ENCODE measurements at places on chromosomes 7 and 10.
A peak's percentile ranks its signal among the peaks of the same experiment; 100 is the strongest.

DNA sequence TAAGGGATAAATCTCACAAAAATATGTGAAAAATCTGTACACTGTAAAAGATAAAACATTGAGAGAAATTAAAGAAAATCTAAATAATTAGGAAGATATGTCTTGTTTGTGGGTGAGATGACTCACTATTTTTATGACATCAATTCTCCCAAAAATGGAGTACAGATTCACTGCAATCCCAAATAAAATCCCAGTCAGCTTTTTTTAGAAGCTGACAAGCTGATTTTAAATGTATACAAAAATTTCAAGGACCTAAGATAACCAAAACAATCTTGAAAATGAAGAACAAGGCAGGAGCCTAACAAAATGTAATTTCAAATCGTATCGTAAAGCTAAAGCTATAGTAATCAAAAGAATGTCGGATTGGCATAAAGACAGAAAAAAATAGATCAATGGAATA is 458.1 kb downstream of the GRID1 start:
- DNase-seq: no peak

- DNase-seq: no peak
Observed at GRCh38 chr10:122204691-122205489, 66.2 kb upstream of the BTBD16 start.

DNA sequence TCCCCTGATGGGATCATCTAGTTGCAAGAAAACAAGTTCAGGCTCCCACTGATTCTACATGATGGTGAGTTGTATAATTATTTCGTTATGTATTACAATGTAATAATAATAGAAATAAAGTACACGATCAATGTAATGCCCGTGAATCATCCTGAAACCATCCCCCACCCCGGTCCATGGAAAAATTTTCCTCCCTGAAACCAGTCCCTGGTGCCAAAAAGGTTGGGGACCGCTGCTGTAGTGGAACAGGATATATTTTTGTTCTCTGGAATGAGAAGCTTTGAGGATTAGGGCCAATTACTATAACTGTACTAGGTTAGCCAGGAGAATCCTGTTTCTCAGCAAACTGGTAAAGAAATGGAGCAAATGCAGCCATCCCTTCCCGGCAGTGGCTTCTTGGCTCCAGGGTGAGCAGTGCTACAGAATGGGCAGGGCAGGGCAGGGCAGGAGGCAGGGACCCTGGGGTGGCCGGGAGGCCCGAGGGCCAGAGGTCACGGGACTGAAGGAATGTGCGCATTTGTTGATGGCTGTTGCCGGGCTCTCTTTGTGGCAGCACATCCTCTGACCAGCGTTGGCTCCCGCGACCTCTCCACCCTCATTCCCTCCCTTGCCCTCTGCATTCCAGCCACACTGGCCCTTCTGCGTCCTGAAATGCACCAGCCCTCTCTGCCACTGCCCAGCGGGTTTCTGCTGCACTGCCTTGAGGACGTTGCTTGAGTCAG is 162.3 kb upstream of the NPS start:
- DNase-seq: peak; percentile 80

- DNase-seq: no peak
Observed at GRCh38 chr10:4813023-4813422, 13.0 kb upstream of the AKR1E2 start.

- peak; percentile 76 for DNase-seq
Observed at GRCh38 chr10:5949009-5949759, 28.2 kb downstream of the IL15RA start.

DNA sequence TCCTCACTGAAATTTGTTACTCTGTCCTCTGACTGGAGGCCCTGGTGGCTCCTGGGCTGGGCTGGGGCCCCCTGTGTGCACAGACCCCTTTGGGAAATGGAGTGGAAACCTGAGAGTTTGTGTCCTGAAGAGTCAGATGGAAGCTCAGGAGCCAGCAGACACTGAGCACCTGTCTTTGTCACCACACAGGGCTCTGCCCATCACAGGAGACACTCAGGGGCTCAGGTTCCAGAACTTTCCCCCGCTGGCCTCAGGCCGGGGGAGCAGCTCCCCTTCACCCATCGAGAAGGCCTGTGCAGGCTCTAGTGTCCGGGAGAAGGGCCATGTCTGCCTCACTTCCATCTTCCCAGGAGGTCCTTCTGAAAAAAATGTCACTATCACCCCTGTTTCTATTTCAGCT is 22.3 kb upstream of the PITRM1 start:
- no peak for DNase-seq

DNA sequence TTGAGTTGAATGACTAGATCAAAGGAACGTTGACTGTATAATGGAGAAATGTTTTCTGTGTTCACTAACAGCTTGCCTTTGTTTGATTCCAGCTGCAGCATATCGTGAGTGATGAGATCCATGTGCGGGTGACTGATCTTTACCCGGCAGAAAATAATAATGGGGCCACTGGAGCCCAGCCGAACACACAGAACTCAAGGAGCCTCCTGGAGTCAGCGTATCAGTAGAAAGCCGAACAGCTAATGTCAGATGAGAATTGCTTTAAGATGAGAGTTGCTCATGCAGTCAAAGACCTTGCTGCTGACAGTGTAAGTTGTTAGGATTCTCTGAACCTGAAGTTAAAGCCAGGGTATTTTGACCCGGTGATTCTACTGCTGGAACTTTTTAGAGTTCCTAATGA is 34.3 kb upstream of the MTPAP start:
- DNase-seq: no peak

GRCh38 chr10:132366006-132366405 is 31.0 kb upstream of the PWWP2B start:
- DNase-seq: no peak

DNA sequence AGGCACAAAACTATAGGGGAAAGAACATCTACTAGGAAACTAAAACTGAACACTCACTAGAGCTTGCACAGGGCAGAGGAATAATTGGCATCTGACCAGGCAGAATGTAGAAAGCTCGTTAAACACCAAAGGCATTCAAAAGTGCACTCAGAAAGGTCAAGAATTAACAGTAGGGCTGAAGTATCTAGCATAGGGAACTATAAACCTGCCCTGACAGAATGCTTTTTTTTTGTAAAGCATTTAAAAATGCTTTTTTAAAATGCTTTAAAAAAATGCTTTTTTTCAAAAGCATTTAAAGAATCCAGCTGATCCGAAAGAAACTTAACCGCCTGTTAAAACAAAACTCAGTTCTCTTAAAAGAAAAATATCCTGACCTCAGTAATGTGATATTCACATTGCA is 74.6 kb upstream of the EGFR start:
- no peak for DNase-seq

DNA sequence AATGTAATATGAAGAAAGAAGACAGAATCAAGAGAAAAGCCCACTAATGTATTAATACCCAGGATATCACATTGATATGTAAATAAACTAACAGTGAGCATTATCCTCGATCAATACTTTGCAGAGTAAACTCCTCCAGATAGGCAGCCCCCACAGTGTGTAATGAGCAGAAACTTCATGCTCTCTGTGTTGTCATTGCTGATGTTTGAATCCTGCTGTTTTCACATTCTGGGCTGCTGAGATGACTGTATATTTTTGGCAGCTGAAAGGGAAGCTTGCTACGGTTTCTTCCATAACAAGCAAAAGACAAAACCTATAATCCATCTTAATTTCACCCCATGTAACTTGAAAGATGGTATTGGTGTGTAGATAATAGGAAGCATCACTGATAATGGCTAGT is 15.3 kb upstream of the THSD7A start:
- DNase-seq: no peak

GRCh38 chr7:101370836-101371235 is 8.2 kb downstream of the COL26A1 start:
- no peak for DNase-seq

- no peak for DNase-seq
Observed at GRCh38 chr7:158072991-158073730, 514.5 kb downstream of the PTPRN2 start.

DNA sequence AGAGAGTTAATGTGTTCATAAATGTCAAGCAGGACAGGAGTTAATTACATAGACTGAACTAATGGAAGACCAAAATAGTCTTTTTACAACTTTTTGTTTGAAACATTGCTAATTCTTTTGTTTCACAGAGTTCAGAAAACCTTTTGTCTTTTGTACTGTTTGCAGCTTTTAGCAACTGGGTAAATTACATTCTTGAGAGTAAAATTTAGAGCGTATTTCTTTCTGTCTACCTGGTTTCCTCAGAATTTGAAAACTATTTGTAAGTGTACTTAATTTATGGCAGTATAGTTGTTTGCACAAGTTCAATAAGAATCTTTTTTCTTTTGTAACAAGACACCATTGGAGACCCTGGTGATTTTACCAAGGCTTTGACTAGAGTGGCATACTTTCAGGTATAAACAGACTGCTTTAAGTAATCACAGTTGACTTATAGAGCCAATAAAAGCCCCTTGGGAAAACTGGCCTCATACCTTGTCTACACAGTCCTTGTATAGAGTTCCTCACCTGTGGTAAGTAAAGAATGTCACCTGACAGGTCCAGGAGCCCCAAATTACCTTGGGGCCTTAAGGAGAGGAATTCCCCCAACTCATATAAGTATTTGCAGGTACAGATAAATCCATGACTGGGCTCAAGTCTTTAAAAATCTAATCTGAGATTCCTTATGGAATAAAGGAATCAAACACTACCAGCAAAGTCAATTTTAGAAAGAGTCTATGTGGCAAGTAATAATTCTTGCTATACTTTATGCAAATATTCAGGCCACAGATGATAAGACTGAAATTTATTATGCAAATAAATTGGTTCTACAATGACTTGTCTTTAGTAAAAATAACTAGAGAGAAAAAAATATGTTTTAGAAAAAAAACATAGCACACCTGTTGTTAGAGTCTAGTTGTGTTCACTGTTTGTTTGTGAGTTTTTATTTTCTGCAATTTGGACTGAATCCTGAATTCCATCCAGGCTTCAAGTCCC is 23.6 kb upstream of the CREB3L2 start:
- DNase-seq: no peak

- DNase-seq: no peak
Observed at GRCh38 chr7:127359011-127359410, 33.5 kb downstream of the ZNF800 start.

GRCh38 chr7:106986450-106986977 is 58.0 kb upstream of the PRKAR2B start:
- no peak for DNase-seq

DNA sequence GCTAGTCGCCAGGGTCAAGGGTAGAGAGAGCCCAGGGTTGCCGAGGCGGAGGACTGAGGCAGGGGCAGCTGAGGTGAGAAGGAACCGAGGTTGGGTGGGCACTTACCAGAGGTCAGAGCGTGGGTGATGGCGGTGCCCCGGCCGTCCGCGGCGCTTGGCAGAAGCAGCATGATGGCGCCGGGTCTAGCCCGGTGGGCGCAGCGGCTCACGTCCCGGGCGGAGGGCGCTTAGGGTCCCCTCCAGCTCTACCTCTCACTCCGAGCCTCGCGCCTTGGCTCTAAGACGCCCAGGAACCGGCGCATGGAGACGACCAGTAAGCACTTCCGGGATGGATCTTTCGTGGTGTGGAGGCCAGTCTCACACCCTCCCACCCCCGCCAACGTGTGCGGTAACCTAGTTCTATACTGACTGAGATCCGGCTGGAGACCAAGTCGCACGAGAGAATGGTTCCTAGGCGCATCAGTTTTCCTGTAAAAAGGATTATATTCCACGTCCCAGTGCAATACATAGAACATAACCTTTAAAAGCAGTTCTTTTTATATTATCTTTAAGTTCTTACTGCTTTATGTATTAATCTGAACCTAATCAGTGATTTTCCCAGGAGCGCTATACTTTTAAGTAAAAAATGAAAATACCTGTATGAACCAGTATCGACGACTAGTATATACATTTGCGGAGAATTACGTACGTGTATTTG is at the start of gene DNAJC2:
Gene DNAJC2, minus strand, starts transcription at position 315 of the 697 bp plus-strand sequence. Its CDS starts 145 bp downstream, at position 170.
- peak; percentile 87 for DNase-seq

- no peak for DNase-seq
Observed at GRCh38 chr10:71389768-71390460, 6.8 kb upstream of the CDH23 start.

DNA sequence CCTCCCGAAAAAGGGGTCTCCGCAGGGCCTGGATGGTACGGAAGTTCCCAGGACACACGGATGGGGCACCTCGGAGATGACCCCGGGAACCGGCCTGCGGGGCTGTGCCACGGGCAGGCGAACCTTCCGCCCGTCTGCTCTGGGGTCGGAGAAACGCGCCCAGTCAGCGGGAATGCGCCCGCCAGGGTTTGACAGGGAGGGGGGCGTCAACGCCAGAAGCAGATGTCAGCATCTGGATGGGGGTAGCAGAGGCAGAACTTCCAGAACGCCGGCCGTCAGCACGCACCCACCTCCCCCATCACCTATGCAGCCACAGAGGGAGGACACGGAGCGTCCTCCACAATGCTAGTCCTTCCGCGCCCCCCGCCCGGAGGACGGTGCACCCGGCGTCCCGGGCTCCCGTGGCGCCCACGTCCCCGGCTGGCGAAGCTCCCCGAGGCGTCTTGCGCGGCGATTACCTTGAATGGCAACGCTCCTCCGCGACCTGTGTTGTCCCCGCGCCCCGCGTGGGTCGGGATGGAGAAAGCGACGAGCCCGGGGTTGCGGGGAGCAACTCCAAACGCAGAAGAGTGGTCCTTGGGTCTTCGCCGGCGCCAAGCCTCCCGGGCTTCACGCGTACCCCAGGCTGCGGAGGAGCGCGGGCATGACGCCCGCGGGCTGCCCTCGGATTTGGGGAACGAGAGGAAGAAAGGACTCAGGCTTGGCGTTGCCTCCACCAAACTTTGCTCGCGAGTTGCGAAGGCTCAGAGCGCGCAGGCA is 561 bp downstream of the FGFR2 start:
- DNase-seq: no peak

GRCh38 chr10:109902992-109903947 is 20.0 kb downstream of the XPNPEP1 start:
- peak; percentile 9 for DNase-seq

GRCh38 chr7:47461161-47461560 is 120.8 kb downstream of the TNS3 start:
- no peak for DNase-seq

DNA sequence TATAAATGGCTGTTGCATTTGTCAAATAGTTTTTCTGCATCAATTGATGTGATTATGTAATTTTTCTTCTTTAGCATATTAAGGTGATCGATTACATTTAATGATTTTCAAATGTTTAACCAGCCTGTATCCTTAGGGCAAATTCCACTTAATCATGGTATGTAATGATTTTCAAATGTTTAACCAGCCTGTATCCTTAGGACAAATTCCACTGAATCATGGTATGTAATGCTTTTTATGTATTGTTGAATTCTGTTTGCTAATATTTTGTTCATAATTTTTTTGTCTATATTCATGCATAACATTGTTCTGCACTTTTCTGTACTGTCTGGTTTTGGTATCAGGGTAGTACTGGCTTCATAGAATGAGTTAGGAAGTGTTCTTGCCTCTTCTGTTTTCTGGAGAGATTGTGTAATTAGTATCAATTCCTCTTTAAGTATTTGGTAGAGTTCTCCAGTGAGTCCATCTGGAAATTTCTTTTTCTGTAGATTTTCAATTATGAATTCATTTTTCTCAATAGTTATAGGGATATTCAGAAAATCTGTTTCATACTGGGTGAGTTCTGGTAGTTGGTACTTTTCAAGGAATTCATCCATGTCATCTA is 393.2 kb upstream of the FOXK1 start:
- DNase-seq: no peak

GRCh38 chr7:112422842-112423496 is 27.3 kb upstream of the IFRD1 start:
- peak; percentile 83 for DNase-seq

- DNase-seq: no peak
Observed at GRCh38 chr7:75663302-75663907, 75.3 kb downstream of the HIP1 start.

Data from H9 (cell line).